GM23248 (cell line): ENCODE measurements at places on chromosomes 16 and 17.
A peak's percentile ranks its signal among the peaks of the same experiment; 100 is the strongest.

DNA sequence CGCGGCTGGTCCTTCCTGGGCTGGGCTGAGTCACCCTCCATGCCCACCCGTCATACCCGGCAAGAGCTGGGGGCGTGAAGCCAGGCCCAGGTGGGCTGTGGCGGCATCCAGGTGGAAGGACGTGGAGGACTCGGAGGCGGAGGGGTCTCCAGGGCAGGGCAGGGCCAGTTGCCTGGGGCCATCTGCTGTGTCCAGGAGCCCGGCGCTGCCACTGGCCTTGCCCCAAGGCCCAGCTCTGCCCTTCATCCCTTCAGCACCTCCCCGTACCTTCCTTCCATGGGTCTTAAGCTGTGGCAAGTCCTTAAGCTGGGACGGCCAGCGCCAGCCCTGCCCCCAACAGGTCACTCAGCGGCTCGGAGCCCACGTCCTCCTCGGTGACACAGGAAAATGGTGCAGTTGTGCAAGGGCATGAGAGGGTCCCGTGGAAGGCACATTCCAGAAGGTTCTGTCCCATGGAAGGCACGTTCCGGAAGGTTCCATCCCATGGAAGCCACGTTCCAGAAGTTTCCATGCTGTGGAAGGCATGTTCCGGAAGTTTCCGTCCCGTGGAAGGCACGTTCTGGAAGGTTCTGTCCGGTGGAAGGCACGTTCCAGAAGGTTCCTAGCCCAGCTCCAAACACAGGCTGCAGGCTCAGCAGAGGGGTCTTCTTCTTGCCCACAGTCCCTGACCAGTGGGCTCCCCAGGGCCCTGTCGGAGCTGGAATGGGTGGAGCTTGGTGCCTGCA is 10.4 kb upstream of the CDH15 start:
- DNase-seq = no peak

DNA sequence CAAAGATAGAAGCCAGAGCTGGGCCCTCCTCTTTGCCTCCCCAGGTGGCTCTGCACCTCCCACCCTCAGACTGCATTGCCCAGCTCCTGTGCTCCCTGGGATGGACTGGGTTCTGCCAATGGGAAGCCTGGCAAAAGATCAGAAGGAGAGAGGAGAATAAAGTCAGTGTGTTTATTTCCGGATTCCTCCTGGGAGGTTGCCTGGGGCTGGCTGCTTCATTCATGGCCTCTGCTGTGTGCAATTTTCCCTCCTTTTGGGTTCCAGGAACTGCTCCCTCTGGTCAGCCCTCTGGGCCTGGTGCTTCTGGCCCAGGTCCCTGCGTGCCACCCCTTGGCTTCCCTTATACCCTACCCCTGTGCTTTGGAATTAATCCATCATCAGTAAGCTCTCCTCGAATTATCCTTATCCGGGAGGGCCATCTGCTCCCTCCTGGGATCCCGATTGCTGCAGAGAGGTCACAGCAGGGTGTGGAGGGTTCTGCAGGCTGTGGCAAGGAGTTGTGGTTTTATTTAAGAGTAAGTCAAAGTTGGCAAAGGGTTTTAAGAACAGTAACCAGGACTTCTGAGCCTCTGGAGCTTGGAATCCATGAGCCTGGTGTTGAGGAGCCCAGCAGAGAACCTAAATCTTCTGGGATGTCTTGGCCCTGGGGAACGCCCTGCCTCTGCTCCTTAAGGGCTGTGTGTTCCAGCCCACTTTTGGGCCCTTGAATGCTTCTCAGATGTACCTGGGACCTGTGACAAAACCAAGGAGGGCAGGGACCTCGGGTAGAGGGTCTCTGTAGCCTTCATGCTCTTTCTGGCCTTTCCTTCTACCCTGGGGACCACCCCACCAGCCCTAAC is 8.2 kb upstream of the MMP2 start:
- peak; percentile 74 for DNase-seq

DNA sequence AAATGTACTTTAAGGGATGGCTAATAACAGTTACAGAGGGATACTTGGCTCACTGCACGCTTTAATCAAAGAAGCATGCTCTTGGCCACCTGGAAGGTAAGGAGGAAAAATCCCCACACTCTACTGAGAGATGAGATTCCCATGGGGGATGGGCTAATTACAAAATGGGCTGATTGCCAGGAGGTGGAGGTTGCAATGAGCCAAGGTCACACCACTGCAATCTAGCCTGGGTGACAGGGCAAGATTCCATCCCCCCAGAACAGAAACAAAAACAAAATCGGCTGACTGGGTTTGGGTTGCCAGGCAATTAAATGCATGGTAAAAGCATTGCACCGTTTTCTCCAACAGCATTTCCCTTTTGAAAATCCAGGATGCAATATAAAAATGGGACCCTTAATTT is 18.0 kb downstream of the N4BP1 start:
- DNase-seq = no peak

GRCh38 chr16:85320677-85321385 is 208.6 kb upstream of the CIBAR2 start:
- DNase-seq = no peak

DNA sequence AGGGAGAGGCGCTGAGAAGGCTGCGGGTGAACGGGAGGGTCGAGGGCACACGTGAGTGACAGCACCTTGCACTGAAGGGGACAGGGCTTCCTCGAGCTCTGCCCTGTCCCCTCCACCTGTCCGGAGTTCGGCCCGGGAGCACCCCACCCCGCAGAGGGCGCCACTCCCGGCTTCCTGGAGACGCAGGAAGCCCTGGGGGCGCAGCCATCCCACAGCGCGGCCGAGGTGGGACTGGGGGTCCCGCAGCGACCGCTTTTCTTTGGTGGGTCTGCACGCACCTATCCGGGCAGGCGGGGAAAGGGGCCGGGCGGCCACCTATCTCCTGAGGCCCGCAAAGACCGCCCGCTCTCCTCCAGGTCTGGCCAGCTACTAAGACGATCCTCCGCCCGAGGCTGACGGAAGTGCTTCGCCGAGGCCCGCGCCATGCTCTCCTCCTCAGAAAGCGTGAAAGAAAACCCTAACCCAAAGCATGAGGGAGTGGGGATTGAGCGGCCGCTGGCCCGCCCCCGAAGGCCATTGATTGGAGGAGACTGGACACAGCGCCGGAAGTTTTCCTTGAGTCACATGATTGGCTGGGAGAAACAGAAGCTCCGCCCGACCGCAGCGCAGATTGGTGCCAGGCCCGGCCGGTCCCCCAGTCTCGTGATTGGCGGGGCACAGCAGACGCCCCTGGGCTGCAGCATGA is 34.4 kb downstream of the DDX19A start:
- peak; percentile 99 for DNase-seq

GRCh38 chr16:47037396-47037745 is 63.9 kb upstream of the DNAJA2 start:
- no peak for DNase-seq

DNA sequence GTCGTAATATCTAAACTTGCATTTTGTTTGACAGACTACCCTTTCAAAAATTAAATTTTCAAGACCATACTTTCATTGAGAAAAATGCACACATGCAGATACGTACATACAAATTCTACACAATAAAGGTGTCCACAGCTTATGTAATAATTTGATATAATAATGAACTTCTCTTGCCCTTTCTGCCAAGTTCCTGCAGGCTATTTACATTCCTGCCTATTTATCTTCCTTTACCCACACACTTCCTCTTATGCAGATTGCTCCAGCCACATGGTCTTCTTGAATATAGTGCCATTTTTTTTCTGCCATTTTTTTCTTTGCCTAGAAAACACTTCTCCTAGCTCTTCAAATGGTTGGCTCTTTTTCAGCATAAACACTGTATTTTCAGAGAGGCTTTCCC is 826.9 kb upstream of the CDH8 start:
- DNase-seq = no peak

DNA sequence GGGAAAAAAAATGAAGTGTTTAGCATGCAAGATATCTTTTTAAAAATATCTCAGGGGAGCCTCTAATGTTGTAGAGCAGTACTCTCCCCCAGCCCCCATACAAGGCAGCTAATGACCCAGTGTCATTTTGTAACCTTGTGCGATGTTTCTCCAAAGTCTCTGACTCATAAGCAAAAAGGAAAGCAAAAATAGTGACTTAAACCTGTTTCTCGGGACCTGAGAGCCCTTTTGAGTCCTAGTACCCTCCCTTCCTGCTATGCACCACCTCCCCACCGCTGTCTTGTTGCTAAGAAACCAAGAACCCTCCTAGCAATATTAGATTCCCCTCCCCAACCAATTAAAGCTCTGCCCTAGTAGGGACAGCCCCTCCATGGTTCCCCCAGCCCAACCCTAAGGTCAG is 2.8 kb downstream of the MYCBPAP start:
- DNase-seq = peak; percentile 42

GRCh38 chr17:1490643-1491442 is 1.6 kb downstream of the MYO1C start:
- peak; percentile 76 for DNase-seq

- no peak for DNase-seq
Measured at GRCh38 chr17:76887802-76888201, 19.6 kb downstream of the MGAT5B start.

DNA sequence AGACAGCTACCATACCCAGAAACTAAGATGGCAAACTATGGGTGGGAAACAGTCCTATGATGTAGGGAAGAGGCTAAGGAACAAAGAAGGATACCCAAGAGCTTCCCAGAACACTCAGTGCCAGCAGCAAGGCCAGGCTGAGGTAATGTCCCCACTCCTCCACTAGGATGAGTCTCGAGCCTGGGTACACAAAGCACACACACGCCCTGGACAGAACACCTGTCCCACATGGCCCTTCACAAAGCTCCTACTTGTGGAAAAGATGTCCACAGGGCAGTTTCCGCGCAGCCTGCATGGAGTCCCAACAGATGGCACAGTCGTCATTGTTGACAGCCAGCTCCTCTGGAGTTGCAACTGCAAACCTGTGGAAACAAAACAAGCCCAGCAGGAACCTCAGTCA is 23.9 kb downstream of the AMFR start:
- no peak for DNase-seq

GRCh38 chr16:23941963-23942564 is 106.3 kb downstream of the PRKCB start:
- no peak for DNase-seq

GRCh38 chr17:58006560-58006923 is 504 bp downstream of the SRSF1 start:
- peak; percentile 89 for DNase-seq

GRCh38 chr16:85455534-85455933 is 157.6 kb upstream of the GSE1 start:
- DNase-seq = no peak

GRCh38 chr17:12985431-12986293 is 32.2 kb downstream of the ELAC2 start:
- DNase-seq = peak; percentile 35

- peak; percentile 65 for DNase-seq
Measured at GRCh38 chr16:17835118-17835876, 364.5 kb upstream of the XYLT1 start.

DNA sequence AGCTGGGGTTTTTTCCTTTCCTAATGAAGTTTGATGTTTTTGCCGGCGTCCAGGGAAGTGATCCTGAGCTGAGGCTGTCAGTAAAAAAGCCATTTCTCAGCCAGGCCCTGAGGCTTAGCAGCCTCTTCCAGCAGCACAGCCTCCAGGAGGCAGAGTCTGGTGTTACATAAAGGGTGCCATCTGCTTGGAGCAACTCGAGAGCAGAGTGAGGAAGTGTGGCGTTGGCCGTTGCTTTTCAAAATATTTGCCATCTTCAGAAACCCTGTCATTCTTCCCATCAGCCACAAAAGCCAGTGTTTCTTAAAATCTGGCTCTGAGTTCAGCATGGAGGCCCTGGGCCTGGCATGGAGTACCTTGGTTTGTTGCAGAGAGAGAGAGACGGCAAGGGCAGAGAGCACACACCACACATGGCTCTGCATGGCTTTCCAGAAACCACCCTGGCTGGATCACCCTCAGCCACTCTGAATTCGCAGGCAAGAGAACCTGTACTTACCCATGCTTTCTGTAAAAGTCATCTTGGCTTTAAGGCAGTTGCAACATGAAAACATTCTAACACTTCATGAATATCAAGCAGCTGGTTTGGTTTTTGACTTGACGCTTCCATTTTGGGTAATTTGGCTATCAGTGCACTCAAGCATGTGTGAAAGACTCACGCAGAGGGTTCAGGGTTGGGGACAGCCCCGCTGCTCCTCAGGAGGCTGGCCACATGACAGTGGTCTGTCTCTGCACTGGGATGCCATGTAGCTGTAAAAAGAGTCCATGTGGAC is 21.0 kb downstream of the PMM2 start:
- no peak for DNase-seq

DNA sequence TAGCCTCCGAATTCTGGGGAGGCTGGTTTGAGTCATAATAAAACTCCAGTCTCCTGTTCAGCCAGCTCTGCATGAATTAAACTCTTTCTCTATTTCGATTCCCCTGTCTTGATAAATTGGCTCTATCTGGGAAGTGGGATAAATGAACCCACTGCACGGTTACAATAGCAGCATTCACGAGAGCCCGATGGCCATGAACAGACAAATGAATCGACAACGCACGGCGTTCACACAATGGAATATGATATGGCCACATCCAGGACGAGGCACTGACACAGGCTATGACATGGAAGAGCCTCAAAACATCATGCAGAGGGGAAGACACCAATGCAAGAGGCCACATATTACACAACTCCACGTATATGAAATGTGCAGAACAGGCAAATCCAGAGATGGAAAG is 5.6 kb upstream of the CARD14 start:
- no peak for DNase-seq

- DNase-seq = peak; percentile 45
Measured at GRCh38 chr16:86789621-86790051, 211.3 kb downstream of the FOXL1 start.

GRCh38 chr17:72646176-72646575 is 446.3 kb downstream of the SLC39A11 start:
- peak; percentile 8 for DNase-seq

DNA sequence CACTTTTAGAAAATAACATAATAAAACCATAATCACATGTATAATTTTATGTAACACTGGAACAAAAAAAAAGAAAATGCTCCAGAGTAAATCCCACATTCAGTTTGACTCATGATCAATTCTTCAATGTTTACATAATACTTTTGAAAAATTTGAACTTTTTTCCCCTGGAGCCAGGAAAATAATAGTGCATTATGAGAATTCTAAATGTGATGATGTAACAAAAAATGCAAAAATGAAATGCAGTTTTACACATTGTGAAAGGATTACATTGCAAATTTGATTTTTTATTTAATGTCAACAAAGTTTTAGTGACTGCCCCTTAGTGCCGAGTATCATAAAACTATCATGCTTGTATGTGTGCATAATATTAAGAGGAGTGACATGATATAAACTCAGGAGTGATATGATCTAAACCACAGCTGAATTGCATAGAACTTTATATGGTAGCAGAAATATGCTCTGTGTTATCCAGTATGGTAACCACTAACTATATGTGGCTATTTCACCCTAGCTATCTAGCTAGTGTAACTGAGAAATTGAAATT is 238.2 kb downstream of the CDH8 start:
- DNase-seq = no peak

DNA sequence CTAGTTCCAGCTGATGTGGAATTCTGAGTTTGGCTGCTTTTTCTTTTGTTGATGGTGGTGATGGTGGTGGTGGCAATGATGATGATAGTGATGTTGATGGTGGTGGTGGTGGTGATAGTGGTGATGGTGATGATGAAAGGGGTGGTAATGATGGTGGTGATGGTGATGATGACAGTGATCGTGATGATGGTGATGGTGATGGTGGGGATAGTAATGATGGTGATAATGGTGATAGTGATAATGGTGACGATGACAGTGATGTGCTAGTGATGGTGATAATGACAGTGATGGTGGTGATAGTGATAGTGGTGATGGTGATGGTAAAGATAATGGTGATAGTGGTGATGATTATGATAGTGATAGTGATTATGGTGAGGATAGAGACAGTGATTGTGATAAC is 61.5 kb downstream of the BMERB1 start:
- no peak for DNase-seq

GRCh38 chr16:27107185-27107592 is 40.5 kb downstream of the C16orf82 start:
- DNase-seq = no peak
